Fibroblast of the conjunctiva (primary cell): ENCODE measurements at places on chromosomes 12 and 14.

- DNase-seq = no peak
These were observed 990.2 kb downstream of the GALC start for GRCh38 chr14:87002776-87003175.

DNA sequence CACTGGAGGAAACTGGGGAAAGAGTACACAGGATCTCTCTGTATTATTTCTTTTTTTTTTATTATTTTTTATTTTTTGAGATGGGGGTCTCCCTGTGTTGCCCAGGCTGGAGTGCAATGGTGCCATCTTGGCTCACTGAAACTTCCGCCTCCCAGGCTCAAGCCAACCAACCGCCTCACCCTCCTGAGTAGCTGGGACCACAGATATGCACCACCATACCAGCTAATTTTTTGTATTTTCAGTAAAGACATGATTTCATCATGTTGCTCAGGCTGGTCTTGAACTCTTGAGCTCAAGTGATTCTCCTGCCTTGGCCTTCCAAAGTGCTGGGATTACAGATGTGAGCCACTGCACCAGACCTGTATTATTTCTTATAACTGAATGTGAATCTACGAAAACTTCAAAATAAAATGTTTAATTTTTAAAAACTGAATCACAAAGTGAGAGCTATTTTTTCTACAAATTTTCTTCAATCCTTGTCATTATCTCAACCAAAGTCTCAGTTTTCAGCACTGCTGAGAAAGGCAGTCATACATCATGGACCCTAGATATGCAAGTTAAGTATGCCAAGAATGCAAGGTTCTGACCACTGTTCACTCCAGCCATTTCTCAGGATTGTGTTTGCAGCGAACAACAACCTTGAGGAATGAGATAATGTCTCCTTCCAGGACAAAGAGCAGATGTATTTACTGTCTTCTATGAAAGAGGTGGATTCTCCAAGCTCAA is 2.4 kb downstream of the EAPP start:
- no peak for DNase-seq

DNA sequence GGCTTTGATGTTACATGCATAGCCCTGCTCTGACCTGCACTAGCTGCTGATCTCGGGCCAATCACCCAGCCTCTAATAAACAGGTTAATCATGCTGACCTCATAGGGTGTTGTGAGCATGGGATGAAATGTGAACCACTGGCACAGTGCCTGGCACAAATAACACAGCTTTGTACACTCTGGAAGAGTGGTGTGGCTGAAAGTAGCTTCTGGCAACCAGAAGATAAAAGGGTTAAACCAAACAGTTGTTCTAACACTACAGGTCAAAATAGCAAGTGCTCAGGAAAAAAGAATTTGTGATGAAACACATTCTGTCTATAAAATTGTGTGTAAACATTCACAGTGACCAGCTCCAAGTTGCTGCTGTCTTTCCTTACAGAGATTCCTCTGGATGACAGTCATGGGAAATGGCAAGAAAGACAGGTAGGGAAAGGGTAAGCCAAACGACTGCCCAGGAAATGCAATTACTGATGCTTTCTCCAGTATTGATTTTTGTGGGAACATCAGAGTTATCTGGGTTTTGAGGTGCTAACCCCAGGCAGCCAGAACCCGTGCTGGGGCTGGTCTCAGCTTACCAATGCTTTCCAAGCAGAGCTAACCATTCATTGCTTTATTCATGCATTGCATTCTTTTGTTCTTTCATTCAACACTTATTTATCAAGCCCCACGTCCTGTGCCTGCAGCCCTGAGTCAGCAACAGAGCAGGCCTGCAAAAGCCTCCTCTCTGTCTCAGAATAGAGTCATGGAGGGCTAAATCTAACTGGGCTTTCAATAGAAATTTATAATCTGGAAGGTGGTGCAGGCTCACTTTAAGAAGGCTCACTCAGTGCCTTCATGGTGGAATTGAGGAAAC is 38.1 kb upstream of the CAPRIN2 start:
- no peak for DNase-seq

GRCh38 chr12:52686063-52686462 is 5.9 kb upstream of the KRT1 start:
- no peak for DNase-seq

GRCh38 chr12:126588586-126589249 is 1523.5 kb downstream of the AACS start:
- DNase-seq = no peak

DNA sequence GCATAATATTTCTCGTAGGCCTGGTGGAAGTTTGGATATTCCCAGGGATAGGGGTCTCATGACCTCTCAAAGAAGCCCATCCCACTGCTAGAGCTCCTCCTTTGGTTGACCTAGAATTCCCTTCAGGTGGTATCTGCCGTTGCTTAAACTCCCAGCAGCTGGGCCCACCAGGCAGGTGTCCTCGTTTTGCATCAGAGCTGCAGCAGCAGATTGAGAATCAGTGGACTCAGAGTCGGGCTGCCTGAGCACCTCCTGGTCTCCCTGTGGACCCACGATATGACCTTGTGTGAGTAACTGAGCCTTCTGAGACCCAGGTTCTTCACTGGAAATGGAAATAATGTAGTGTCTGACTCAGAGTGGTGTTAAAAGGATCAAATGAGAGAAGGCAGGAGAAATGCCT is 132.7 kb downstream of the PAPOLA start:
- DNase-seq = no peak
